ENCODE measurements at places on chromosomes 1 and 21. TPM values are rescaled to one million over a fixed set of nuclear protein-coding genes. Genes with fewer than 3 reads are reported as not detected.

The TGFBR3 gene
- total RNA-seq, result 27.3 TPM

The ZNF683 gene
- 0.47 TPM for total RNA-seq

The PTBP2 gene
- total RNA-seq, result 9.9 TPM

The GPR161 gene
- total RNA-seq, result 9.4 TPM

The PPM1J gene
- 0.54 TPM for total RNA-seq

The ID3 gene
- 54.0 TPM for total RNA-seq

The CRP gene
- 14.1 TPM for total RNA-seq

The CD52 gene
- total RNA-seq, result 7.8 TPM

The TIE1 gene
- total RNA-seq, result 5.0 TPM
